ENCODE measurements at places on chromosomes 12 and 14.

DNA sequence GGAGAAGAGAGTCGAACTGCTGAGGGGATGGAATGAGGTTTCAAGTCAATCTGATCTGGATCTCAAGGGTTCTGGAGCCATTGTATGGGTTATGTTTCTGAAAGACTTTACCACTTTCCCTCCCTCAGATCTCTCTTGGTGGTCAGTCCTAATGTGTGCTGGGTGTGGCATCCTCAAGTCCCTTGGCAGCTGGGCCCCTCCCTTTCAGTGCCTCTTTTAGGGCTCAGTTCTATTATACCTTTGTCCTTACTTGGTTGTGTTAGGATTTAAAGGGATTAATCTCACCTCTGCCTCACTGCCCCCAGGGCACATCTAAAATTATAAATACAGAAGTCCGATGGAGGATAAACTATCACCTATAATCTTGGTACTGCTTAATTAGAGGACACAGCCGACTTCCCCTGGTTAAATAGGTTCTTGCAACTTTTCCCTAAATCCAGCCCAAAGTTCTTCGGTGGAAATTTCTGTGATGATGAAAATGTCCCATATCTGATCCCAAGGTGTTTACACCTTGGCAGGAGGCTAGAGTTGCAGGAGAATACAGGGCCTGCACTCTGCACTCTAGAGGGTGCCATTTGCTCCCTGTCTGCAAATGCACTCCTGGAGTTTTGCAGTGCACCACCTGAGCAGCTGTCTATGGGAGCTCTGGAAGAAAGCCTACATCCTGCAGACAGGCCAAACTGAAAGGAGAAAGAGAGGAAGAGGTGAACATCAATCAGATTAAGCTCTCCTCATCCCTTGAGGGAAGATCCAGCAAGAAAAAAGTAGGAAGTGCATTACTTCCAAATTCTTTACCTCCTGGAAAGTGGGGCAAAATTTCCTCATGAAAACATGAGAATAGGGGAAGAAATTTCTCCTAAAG is 106.8 kb downstream of the NUAK1 start:
- DNase-seq: no peak

GRCh38 chr14:20580242-20580641 is 7.6 kb downstream of the RNASE11 start:
- no peak for DNase-seq

DNA sequence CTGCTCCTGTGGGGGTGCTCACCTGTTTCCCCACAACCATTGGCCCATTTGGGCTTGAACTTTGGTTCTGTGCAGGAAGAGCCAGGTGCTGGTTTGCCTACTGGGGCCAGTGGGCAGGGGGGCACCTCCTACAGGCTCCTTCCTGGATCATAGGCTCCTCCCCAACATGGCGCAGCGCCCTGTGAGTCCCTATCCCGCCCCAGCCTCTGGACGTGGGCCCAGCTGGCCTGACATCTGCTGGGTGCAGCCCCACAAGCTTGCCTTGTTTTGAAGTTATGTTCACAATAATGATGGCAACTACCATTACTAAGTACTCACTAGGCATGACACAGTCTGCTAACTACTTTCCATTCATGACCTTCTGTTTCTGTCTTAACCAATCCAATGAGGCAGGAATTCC is 147.8 kb downstream of the RBM19 start:
- no peak for DNase-seq

- no peak for DNase-seq
Observed at GRCh38 chr12:109773384-109774011, 59.7 kb downstream of the TRPV4 start.

- no peak for DNase-seq
Observed at GRCh38 chr14:74198441-74199234, 40.6 kb upstream of the VSX2 start.

- DNase-seq: no peak
Observed at GRCh38 chr12:122646517-122647217, 56.5 kb downstream of the HCAR2 start.

GRCh38 chr12:124829708-124830304 is 33.9 kb downstream of the SCARB1 start:
- no peak for DNase-seq

GRCh38 chr12:6538420-6539313 is 4.3 kb downstream of the GAPDH start:
- DNase-seq: no peak

- DNase-seq: no peak
Observed at GRCh38 chr14:23615856-23616255, 20.3 kb upstream of the DHRS2 start.

DNA sequence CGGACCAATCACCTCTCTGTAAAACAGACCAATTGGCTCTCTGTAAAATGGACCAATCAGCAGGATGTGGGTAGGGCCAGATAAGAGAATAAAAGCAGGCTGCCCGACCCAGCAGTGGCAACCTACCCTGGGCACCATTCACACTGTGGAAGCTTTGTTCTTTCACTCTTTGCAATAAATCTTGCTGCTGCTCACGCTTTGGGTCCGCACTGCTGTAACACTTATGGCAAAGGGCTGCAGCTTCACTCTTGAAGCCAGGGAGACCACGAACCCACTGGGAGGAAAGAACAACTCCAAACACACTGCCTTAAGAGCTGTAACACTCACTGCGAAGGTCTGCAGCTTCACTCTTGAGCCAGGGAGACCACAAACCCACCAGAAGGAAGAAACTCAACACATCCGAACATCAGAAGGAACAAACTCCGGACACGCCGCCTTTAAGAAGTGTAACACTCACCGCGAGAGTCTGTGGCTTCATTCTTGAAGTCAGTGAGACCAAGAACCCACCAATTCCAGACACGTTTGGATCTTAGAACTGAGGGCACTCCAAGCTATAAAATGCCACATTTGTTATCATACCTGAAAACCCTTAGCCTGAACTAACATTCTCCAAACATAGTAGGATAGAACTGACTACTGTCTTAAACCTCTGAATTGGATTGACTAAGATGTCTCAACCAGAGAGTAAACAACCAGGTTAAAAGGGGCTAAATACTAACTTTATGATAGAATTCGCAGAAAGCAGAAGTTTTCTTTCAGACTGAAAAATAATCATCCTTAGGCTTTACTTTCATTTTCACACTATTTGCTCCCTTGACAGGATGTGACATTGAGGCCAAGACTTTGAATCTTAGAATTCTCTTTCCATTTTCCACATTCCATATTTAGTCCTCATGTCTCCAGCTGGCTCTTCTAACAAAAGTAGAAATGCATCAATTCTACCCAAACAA is 33.6 kb downstream of the CDKL1 start:
- DNase-seq: peak; percentile 42

DNA sequence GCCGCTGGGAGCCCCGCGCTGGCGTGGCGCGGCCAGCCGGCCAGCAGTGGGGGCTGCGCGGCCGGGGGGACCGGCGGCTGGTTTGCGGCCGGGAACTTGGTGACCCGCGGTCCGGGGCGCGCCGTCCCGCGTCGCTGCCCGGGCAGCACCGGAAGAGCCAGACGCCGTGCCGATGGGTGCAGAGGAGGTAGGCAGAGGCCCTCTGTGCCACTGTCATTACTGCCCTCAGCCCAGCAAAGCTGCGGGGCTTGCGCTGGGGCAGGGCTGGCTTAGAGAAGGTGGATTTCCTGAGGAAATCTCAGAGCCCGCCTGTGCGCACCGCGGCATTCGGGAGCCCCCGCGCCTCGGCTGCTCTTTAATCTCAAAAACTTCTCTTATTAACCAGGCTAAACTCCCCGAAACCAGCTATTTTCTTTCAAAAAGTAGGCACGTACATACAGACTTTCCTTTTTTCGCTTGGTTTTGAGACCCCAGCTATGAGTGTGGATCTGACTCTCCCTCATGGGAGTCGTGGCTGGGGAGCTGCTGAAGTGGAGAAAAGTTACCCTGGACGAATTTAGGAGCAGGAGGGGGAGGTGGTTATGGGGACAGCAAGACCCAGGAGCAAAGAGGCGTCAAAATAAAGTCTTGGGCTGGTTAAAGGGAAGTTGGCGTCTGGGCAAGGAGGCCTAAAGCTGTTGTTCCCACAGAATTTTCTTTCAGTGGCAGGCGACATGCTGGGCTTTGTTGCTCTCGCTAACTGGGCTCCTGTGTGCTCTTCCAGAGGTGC is 802 bp downstream of the SUSD6 start:
- DNase-seq: peak; percentile 42

- DNase-seq: no peak
Observed at GRCh38 chr14:94593749-94594431, 12.7 kb downstream of the SERPINA5 start.

DNA sequence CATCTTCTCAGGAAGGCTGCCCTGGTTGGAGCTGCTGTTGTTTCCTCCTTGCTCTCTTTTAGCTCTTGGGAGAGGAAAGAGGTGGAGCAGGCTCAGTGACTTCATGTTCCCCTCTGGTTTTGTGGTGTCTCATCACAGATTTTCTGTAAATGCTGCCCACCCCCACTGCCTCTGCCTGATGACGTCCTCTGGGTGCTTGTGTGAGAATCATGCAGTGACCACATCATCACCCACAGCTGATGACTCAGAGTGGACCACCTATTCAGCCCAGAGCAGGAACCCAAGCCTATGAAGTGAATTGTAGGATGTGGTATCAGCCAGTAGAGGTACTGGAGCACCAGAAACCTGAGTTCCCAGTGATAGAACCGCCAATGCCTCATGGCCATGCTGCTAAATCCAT is at the start of gene GZMB:
GZMB (minus strand) TSS at position 33 of the 400 bp plus-strand sequence; CDS start at position 3, 30 bp downstream.
- DNase-seq: no peak

DNA sequence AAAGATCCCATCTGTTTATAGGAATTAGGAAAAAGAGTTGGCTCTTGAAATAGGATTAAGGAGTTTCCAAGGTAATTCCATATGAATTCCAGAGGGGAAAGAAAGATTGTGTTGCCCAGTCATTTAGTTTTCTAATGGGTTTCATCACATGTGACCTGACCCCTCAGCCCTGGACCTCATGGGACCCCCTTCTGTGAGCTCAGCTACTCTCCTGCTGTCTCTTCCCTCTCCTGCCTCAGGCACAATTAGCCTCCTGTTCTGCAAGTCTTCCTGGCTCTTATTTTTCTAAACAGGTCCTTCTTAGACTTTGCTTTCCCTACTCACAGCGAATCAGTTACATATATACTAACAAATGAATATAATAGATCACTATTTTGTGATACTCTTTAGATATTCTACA is 237.7 kb downstream of the TRHDE start:
- no peak for DNase-seq

- no peak for DNase-seq
Observed at GRCh38 chr12:76329159-76329558, 19.1 kb downstream of the BBS10 start.

- DNase-seq: no peak
Observed at GRCh38 chr12:3157581-3158323, 80.6 kb downstream of the TSPAN9 start.

- DNase-seq: no peak
Observed at GRCh38 chr14:22561661-22562579, 27.1 kb downstream of the DAD1 start.

DNA sequence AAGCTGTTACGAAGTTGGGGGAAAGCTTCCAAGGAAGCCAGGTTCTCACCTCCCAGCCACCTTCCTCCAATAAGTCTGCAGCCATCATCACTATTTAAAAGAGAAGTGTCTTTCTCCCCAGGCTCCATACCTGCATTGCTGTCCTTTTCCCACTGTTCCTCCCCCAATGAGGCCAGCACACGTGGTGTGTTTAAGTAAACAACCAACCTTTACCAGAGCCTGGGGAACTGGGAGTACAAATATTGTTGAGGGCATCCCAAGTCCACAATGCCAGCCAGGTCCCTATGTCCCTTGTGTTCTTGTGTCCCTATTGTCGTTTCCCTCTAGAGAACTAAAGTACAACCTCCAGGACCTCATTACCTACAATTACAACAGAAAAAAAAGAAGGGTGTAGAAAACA is 49.2 kb upstream of the PNMA1 start:
- no peak for DNase-seq

DNA sequence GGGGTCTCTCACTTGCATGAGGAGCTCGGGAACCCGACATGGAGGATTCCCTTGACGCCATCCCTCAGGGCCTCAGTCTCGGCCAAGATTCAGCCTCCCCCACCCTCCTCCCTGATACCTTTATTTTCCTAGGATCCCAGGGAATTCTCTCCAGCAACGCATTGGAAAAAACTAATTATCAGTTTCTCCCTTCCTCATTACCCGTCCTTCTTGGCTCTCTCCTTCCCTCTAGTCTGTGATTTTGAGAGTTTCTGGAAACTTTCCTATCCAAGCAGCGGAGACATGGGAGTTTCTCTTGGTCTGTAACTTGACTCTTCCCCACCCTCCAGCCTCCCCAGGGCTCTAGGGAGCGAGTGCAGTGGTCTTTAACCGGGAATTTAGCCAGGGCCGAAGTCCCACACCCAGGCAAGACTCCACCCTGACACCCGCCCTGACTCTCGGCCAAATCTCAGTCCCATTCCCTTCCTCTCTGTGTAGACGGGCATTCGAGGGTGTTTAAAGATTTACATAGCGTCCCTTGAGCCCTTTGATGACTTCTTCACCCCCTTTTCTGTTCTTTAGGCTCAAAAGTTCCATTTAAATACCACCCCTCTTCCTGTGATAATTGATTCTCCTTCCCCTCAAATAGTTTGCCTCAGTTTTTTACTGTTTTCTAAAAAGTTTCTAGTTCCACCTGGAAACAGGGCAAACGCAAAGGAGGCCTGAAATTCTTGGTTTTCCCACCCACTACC is 6.7 kb downstream of the HOXC5 start:
- peak; percentile 87 for DNase-seq

DNA sequence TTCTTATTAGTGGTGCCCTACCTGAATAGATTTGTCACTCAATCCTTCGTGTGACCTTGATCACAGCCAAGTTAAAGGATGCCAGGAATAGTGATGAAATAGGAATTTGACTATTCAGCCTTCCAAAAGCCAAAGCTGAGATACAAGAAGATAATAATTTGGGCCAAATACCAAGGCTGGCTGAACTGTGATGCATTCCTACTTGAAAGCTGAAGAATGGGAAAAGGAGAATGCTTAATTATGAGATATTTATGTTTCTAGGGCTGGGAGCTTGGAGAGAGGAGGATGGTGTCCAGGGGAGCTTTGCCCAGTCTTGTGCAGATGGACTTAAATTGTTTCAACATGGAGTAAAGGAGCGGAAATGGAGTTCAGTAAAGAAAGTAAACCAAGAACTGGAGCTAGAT is 5.2 kb downstream of the RNASE7 start:
- no peak for DNase-seq

GRCh38 chr14:81400852-81401251 is 728 bp upstream of the STON2 start:
- no peak for DNase-seq

- DNase-seq: no peak
Observed at GRCh38 chr12:88566430-88566829, 13.8 kb downstream of the KITLG start.

- no peak for DNase-seq
Observed at GRCh38 chr14:105148604-105149145, 19.9 kb downstream of the JAG2 start.

DNA sequence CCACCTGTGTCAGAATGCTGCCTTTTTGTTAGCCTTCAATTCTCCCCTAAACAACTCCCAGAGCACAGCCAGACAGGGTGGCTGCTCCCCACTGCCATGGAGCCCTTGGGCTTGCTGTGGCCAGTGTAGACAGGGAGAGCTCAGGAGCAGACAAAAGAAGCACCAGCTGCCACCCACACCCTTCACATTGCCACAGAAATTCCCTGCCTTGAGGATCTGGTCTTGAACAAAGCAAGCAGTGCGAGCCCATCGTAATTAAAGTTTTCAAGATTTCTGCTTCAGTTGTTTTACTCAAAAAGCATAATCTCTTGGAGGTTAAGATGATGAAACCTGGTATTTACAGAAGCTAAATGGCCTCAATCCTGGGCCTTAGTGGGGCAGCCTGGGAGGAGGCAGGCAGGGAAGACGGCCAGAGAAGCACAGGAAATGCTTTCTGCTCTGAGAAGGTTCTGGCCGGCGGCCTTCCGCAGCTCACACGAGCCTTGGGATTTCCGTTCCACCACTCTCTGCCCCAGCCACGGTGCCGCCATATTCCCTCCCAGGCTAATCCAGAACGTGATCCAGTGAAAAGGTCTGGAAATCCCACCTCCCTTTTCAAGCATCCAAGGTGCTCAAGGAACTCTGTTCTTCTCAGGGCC is 535.2 kb downstream of the BCL11B start:
- DNase-seq: no peak

Measured in hindlimb muscle (tissue), 1 donor.